ENCODE measurements at places on chromosomes 11 and 22.

DNA sequence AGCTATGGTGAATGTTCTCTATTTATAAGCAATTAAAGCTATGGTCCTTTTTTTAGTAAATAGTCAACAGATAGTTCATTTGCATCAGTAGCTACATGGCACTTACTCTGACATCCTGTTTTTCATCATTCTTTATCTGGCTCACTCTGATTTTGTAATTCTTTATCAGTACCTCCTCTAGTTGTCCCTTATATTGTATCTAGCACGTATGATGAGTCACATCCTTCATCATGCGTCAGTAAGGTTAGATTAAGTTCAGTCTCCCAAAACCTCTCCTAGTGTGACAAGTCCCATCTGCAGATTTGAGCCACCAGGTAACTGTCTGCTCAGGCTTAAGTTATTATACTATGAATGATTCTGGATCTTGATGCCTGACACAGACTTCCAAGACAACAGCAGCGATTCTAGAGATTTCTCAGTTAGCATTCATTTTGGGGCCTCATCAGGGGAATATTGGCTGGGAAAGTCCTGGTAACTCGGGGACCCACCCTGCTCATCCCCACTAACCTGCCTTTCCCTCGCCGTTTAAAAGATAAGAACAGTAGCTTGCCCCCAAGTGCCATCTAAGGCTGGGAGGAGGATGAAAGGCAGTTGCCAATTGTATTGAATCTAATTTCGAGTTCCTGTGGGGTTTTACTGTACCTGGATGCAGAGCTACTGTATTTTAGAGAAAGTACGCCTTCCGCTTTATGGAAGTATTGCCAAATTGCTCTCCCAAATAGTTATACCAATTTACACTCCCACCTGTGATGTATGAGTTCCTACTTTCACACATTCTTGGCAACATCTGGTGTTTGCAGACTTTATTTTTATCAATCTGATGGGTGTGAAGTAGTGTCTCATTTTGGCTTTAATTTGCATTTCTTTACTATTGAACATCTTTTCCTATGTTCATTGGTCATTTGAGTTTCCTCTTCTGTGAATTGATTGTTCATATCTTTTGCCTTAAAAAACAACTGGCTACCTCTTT is 55.9 kb downstream of the ZC3H12C start:
- peak; percentile 76 for DNase-seq

- peak; percentile 64 for DNase-seq
Measured at GRCh38 chr22:27205492-27206373, 548.3 kb downstream of the MIAT start.

GRCh38 chr11:91653079-91653754 is 571.4 kb upstream of the FAT3 start:
- no peak for DNase-seq

DNA sequence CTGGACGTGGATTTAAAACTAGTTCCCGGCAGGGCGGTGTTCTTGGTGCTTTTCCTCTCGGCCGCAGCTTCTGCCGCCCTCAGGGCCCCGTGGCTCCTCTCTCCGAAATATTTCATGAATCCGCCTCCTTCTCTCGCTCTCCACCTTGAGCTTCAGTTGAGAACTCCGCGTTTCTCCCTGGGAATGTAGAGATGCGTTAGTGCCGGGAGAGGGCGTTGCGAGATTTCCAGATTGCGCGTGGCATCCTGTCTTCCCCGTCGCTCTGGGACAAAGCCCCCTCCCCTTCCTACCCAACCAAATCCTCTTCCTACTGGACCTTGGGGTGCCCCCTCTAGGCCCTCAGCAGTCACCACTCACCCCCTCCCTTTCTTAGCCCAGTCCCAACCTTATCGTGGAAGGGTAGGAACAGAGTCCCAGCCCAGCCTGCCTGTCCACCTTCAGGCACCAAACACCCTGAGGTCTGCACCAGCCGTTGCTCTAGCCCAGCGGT is 15.5 kb upstream of the RAC2 start:
- DNase-seq, result peak; percentile 61

DNA sequence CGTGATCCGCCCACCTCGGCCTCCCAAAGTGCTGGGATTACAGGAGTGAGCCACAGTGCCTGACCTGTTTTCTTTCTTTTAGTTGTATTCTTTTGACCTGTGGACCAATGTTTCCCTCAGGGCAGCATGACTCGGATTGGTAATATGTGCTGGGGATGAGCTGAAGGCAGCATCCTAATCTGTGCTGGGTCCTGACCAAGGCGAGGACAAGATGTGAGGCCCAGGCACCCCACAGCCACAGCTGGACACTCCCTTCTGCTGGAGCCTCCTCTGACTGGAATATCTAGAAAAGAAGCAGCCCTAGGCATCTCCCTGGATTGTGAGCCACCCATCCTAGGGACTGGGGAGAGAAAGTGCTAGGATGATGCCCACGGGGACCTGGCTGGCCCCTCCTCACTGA is 105.4 kb downstream of the PDE2A start:
- no peak for DNase-seq

DNA sequence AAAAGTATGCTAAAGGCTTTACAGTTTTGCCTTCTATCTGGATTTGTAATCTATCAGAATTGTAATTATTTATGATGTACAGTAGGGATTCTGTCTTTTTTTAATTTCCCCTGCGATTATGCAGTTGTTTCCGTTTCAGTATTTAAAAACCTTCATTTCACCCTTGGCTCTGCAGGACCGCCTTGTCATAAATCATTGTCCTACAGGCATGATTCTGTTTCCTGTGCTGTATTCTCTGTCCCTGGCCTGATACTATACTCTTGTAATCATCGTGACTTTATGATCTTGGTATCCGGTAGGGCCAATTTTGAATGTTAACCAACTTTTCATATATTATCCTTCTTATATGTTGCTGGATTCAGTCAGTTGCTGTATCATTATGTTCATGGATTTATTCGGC is 151.7 kb downstream of the ATXN10 start:
- no peak for DNase-seq

DNA sequence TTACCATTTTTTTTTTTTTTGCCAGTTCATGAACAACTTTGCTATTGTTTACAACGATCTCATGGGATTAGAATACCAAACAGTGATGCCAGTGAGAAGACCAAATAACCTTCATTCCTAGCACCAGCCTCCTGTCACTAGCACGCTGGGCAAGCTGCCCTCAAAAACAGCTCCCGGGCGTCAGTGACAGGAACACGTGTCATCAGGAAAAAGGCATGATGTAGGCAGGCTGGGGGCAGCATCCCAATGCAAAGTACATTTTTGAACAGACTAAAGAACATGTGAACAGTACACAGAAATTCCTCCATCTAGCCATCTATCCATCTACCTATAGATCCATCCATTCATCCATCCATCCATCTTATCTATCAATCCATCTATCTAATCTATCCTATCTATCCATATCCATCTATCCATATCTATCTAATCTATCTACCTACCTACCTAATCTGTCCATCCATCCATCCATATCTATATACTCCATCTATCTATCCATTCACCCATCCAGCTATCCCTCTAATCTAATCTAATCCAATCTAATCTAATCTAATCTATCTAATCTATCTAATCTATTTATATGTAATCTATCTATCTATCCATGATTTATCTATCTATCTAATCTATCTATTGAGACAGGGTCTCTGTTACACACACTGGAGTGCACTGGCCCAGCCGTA is 378.5 kb downstream of the SHANK2 start:
- no peak for DNase-seq

- DNase-seq, result no peak
Measured at GRCh38 chr11:108866781-108867180, 201.9 kb downstream of the DDX10 start.

DNA sequence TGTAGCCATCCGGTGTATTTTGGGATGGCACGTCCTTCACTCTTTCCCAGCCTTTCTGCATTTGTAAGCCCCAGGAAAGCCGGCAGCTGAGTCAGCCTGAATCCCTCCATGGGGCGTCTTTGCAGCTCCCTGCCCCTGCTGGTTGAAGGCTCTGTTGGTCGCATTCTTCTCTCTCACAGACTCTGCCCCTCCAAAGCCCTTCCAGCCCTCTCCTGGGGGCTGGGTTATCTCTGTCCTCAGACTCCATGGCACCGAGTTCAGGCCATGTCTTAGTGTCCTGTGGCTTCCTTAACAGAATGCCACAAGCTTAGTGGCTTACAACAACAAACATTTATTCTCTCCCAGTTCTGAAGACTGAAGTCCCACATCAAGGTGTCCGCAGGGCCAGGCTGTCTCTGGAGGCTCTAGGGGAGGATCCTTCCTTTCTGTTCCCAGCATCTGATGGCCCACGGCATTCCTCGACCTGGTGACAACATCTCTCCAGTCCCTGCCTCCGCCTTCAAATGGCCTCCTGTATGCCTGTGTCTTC is 62.2 kb downstream of the BCR start:
- peak; percentile 62 for DNase-seq

DNA sequence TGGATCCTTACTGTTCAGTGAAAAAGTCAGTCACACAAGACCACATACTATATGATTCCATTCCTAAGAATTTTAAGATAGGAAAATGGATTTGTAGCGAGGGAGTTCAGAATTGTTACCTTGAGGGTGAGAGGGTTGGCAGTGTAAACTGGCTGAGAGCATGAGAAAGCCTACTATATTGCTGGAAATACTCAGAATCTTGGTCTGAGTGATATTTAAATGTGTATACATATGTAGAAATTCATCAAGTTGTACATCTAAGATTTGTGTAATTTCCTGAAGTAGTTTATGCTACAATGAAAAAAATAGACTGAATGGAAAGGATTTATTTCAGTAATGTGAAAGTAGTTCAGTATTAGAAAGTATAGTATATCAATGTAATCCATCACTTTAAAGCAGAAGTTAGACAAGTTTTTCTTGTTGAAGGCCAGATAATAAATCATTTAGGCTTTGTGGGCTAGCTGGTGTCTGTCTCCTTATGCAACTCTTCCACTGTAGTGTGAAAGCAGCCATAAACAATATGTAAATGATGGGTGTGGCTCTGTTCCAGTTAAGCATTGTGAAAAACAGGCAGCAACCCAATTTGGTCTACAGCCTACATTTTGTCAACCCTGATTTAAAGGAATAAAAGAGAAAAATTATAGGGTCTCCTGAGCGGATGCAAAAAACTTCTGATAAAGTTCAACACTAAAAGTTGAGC is 127.2 kb upstream of the THY1 start:
- no peak for DNase-seq

DNA sequence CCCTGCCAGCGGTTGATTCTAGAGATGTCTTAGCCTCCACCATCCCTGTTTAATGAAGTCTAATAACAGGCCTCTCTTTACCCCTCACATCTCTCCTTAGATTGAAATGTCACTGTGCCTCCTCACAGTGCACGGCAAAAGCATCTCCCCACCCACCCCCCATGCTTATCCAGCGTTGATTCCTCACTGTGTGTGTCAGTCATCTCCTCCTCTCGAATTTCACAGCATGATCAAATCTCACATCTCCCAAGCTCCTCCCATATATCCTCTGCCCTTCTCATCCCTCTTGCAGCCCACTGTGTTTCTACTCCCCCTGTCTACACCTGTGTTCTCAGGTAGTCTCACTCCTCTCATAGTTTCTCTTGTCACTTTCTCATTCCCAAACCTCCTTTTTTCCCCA is 84.6 kb downstream of the DBX1 start:
- DNase-seq, result no peak

DNA sequence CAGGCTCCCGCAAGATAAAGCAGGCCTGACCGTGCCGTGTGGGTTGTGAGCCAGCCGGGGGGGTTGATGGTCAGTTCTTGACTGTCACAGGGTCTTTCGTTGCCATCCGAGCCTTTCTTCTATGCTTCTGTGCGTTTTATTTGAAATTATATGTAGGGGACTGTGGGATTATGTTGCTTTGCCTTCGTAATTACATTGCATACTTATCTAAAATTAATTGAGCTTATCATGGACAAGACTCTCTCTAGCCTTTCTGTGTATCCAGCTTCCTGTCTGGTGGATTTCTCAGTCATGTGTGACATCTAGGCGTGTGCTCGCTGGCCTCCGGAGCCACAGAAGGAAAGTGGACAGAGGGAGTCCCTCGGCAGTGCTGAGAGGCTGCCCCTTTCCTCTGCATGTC is 93.2 kb downstream of the TBC1D22A start:
- no peak for DNase-seq

DNA sequence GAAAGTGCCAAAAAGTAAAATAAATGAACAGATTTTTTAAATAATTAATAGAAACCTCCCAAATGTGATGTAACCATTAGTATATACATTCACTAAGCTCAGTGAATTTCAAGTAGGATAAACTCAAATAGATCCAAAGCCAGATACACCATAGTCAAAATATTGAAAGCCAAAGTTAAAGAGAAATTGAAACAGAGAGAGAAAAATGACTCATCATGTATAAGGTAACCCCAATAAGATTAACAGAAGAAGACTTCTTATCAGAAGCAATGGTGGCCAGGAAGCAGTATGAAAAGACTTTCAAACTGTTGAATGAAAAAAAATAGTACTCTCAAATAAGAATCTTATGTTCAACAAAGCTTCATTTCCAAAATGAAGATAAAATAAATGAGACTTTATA is 70.5 kb downstream of the LUZP2 start:
- DNase-seq, result no peak

- no peak for DNase-seq
Measured at GRCh38 chr11:70147668-70148067, 55.4 kb upstream of the FADD start.

DNA sequence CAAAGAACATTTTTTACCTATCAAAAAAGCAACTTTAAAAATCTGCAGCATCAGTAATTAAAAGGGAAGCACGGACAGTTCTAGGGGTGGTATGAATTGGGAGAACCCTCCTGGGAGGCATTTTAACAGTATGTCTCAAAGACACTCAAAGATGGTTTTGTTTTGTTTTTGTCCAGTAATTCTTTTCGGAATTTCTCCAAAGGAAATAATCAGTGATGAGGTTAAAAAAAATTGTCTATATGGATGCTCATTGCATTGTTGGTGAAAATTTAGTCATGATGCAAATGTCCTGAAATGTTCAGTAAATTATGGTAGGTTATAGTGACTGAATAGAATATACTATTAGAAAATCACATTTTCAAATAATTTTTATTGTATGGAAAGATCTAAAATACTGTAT is 115.1 kb downstream of the ATXN10 start:
- DNase-seq, result peak; percentile 27

GRCh38 chr11:78783301-78783700 is 208.6 kb upstream of the NARS2 start:
- DNase-seq, result peak; percentile 33

DNA sequence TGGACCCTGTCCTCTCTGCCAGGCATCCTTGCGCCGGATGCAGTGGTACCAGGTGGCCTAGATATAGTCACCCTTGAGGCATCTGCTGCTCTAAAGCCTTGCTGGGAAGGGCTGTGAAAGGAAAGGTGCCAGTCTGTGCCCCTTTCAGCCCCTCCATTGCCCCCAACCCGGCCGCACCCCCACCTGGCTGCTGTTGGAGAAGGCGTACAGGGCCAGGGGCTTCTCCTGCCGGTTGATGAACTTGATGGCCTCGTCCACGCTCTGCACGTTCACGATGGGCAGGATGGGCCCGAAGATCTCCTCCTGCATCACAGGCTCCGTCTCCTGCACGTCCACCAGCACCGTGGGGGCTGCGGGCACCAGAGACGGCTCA is 10.2 kb downstream of the ALDH3B2 start:
- DNase-seq, result no peak

DNA sequence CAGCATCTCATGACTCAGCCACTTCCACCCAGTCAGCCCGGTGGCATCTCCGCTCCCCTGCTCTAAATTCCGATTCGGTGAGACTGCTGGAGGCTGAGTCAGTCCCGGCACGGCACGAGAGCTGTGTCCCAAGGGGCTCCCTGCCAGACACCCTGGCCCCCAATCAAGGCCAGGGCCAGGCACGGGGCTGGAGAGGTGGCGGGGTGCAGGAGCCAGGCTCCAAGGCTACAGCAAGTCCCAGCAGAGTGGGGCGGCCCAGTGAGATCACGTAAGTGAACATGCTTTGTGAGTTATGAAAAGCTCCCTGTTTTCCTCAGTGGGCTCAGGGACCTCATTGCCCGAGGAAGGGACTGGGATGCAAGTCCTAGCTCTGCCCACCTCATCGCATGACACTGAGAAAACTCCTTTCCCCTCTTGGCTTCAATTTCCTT is 3.0 kb downstream of the C11orf68 start:
- DNase-seq, result peak; percentile 99
